Stimulated activated CD4-positive, alpha-beta T cell treated with anti-CD3 and anti-CD28 coated beads, TNF-alpha, amount 100 ng/mL, for 1 hour (primary cell): ENCODE measurements at places on chromosomes 16 and 17.

- DNase-seq: no peak
Measured at GRCh38 chr17:60168654-60169053, 18.9 kb downstream of the CA4 start.

DNA sequence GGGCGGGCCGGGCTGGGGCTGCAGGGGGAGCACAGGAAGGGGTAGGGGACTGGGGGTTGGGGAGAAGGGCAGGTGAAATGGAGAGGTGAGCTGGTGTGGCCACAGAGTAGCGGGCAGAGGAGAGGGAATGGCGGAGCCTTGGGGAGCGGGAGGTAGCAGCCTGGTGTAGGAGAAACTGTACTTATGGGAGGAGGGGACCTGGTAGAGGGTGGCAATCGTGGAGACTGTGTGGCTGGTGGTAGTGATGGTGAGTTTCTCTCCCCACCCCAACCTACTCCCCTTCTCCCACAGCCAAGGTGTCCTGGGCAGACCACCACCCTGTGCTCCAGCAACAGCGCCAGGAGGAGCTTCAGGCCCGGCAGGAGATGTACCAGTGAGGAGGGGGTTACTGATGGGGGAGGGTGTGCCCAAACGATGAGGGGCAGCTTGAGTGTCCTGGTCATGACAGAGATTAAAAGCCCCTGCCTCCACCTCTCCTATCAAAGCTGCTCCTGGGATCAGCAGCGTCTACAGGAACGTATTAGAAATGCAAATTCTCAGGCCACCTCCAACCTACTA, 831 bp downstream of the ALOX15B start:
- no peak for DNase-seq

DNA sequence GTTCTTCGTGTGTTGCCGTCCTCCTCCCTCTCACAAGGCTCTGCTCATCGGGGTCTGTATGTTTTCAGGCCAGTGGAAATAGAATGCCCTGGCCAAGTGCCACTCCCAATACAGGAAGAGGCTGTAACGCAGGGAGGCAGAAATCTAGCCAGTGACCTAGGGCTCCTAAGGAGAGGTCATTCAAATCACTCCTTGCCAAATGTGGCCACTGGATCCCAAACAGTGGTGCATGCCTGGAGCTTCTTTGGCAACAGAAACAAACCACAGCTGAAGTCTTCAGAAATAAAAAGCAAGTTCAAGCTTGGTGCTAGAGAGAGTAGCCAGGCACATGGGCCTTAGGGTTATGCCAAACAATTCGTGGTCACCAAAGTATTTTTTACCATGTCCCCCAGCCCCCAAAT, 66.1 kb downstream of the SMG6 start:
- no peak for DNase-seq

DNA sequence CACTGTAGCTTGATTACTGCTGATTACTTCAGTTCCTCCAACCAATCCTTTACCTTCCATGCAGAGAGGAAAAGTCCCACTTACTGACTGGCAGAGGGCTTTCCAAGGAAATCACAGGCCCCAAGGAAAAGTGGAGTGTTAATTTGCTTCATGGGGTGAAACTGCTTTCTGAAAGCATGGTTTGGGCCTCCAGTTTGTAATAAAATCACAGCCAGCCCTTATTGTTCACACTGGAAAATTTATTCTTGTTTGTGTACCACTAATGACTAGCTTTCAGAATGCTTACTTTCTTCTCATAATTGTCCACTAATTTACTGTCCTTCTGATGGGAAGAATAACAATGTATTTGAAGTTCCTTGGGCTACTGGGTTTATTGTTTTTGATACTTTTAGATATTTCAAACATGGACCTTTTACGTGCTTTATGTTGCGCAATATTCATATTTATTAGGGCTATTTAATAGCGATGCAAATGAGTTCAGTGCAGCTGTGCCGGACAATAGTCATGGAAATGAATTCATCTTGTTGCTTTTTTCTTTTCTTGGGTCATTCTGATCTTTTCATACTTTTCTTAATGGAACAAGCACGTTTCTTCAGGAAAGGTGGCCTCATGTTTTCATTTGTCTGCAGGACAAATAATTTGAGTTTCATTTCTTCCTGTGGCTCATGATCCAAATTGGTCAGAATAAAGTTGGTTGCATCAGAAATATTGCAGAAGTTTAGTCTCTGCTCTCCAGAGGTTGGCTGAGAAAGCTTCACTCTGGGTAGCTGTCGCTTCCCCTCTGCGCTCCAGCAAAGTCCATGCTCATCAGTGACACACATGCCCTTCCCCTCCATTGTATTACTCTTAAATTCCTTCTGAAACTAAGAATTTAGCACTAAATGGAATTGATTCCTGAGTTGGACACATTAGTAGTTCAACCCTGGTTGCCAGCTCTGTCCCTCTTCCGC, 128.7 kb downstream of the PRKCA start:
- DNase-seq: no peak

DNA sequence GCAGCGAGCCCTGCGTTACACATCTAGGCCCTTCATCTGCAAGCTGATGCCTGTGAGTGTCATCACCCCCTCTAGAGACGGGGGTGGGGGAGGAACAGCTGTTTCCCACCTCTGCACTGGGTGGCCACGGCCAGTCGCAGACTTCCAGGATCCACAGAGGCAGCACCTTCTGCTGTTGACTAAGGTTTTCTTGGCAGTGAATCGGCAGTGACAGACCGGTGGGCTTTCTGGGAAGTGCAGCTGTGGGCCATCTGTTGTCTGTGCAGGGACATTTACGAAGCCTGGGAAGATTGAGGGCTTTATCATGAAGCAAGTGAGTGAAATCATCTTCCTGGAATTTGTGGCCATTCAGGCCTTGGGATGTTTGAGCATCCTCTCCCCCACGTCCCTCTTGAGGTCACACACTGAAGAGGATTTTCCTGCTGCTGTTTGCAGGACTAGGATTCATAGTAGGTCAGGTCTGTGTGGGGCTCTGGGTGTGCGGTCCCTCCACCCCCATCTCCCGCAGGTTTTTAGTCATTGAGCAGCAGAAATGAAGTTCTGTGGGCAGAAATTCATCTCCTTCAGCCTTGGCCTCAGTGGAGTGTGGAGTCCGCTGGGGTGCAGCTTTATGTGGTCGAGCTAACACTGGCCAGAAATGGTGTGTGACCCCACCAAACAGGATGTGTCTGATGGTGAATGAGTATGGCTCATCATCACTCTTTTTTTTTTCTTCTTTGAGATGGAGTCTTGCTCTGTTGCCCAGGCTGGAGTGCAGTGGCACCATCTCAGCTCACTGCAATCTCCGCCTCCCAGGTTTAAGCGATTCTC, 12.0 kb downstream of the PGS1 start:
- DNase-seq: no peak

- DNase-seq: no peak
Measured at GRCh38 chr17:44607836-44608690, 48.2 kb upstream of the MEIOC start.

DNA sequence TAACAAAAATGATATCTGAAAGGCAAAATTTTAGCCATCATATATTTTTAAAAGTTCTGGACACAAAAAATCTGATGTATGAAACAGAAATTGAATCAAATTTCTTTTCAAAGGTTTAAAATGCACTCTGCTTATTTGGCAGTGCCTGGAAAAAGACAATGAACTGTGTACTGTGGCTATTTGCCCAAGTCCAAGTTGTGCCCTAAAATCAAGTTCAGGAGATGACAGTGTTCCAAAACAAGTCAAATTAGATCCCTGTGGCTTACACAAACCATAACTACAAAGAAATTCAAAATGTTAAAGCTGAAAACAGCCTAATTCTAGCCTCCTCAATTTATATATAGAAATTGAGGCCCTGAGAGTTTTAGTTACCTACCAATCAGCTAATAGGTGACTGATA, 25.6 kb downstream of the CMC2 start:
- DNase-seq: no peak

- no peak for DNase-seq
Measured at GRCh38 chr17:40173091-40173777, 4.0 kb upstream of the RAPGEFL1 start.

DNA sequence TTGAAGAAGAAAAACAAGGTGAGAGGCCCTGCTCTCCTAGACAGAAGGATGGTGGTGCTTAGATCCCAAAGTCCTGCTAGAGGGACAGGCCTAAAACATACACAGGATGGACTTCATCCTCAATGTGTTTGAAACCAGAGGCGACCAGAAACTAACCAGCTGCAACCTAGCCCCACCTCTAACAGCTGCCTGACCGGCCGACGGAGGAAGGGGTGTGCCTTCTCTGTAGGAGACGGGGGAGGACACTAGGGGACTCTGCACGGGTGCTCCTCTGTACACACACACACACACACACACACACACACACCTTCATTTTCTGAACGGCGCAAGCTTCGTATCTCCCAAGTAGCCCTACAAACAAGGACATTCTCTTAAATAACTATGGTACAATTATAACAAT, 24.3 kb upstream of the PITPNM3 start:
- no peak for DNase-seq

DNA sequence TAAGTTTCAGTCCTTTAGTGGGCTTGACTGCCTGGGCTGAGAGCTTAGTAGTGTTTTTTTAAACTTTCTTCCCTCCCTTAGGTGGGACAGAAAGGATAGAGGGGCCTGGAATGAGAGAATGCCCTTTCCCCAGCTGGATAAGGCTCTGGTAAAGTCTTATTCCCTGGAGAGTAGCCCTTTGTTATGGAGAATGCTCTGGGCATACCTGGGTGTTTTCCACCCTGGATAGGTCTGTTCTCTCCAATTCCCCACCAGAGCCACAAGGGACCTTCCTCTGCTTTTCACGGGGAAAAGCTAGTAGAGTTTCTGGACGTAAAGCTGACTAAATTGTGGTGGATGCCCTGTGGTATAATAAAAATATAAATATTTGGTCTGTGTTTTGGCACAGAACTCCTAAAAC, 164.1 kb downstream of the HS3ST4 start:
- DNase-seq: no peak

- no peak for DNase-seq
Measured at GRCh38 chr17:38585918-38586529, 19.7 kb downstream of the SRCIN1 start.

GRCh38 chr17:47713980-47714700, 18.9 kb upstream of the TBX21 start:
- DNase-seq: no peak

- DNase-seq: no peak
Measured at GRCh38 chr17:82160075-82160474, 52.6 kb downstream of the CCDC57 start.

DNA sequence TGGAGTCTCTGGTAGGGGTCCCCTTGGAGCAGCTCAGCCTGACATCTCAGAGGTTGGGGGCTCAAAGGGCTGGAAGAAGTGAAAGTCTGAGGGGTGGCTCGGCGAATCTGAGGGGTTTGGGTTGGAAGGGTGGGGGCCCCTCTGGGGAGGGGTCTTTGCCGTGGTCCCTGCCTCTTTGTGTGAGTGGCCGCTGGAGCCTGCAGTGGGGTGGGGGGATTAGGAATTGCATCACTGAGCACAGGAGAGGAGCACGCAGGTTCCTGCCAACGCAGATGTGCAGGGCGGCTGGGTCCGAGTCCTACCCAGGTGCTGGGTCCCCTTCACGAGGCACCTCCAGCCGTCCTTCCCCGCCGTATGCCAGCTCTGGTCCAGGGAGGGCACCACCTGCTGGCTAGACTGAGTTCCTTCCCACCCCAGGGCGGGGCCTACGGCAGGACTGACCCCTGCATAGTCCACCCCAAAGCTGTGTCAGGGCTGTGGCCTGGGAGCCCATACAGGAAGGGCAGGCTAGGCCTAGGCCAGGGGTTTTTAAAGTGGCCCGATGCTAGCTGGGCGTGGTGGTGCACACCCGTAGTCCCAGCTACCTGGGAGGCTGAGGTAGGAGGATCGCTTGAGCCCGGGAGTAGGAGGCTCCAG, 9.9 kb downstream of the FMNL1 start:
- DNase-seq: no peak

DNA sequence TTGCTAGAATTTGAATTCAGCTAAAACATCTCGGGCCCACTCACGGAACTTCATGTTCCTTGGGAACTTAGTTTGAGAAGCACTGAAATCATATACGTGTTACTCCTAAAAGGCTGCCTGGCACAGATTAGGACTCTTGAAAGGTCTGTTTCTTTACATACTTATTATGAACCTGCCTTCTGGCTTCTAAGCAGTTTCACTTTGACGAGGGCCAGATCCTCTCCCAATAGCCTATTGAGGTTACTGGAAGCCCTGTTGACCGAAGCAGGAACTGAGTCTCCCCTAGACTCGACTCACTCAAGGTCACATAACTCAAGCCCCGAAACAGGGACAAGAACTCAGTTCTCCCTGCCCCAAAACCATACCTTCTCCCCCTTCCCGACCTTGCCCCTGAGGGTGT, 121.9 kb upstream of the PLCG2 start:
- no peak for DNase-seq

GRCh38 chr16:17382949-17383863, 87.6 kb downstream of the XYLT1 start:
- no peak for DNase-seq

- DNase-seq: no peak
Measured at GRCh38 chr16:1741553-1742165, 29.7 kb downstream of the NME3 start.

- no peak for DNase-seq
Measured at GRCh38 chr16:1297018-1297696, 12.3 kb upstream of the UBE2I start.

DNA sequence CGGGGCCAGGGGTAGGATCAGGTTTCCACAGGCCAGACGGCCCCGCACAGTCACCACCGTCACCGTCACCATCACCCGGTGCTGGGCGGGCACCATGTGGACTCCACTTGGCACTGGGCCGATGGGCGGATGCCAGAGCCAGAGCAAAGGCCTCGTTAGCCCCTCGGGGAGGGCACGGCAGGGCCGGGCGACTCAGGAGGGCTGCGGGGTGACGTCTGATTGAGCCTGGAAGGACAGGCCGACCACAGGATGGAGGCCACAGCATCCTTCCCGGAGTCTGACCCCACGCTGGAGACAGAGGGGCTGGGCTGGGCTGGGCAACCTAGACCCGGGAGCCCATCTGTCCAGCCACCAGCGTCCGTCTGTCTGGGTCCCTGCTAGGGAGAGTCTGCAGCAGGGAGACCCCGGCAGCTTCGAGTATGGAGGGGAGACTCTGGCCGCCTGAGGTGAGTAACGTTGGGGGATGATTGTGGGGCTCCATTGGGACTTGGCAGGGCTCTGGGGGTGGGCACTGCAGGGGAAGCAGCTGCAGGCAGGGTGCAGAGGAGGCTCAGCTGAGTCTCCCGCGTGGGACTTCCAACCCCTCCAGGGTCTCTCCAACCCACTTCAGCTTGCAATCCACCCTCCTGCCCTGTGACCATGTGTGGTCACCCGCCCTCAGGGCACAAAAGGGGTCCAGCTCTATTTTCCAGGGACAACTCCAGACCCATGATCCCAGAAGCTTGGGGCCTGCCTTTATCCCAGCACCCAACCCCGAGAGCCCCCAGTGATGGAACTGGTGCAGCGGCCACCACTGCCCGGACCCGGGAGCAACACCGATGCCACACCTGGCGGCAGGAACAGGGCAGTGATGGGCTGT, 22.6 kb downstream of the SLC25A10 start:
- no peak for DNase-seq
